ENCODE measurements at places on chromosomes 11 and 22.

DNA sequence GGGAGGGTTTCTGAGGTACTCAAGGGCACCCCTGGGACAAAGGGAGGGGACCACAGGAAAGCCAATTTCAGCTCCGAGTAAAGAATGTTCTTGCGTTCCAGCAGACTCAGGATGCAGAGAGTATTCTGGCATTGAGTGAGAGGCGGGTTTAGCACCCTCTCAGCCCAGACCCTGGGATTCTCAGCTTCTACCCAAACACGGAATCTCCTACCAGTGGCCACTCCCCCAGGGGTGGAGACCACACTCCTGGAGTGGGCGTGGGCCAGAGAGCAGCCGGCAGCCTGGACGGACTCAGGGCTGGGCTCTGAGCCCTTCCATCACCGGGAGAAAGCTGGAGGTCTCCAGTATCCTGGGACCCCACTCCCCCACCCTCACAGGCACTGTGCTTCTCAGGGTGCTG is 26.1 kb upstream of the TTLL12 start:
- no peak for DNase-seq

DNA sequence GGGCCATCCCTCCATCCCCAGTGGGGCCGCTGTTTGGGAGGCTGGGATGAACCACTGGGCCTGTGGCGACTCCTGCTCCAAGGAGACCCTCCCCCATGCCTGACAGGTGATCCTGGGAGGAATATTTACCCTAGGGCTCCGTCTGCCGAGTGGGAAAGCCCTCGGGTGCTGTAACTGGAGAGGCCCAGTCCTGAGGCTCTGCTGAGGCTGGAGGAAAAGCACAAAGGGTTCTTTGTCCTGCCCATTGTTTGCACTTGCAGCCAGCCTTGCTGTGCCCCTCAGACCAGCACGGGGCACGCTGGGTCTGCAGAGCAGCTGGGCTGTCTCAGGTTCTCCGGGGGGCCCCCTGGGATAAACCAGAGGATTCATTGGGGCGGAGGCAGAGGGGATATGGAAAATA is 321.1 kb downstream of the MN1 start:
- DNase-seq, result no peak

GRCh38 chr11:102138670-102139069 is 28.4 kb downstream of the YAP1 start:
- DNase-seq, result no peak

- no peak for DNase-seq
Observed at GRCh38 chr11:77040889-77041288, 6.7 kb downstream of the B3GNT6 start.

GRCh38 chr22:47593291-47593690 is 830.8 kb downstream of the TBC1D22A start:
- DNase-seq, result no peak

- DNase-seq, result no peak
Observed at GRCh38 chr11:123410218-123410549, 19.9 kb upstream of the GRAMD1B start.

- DNase-seq, result no peak
Observed at GRCh38 chr11:100778166-100778785, 91.2 kb downstream of the ARHGAP42 start.

DNA sequence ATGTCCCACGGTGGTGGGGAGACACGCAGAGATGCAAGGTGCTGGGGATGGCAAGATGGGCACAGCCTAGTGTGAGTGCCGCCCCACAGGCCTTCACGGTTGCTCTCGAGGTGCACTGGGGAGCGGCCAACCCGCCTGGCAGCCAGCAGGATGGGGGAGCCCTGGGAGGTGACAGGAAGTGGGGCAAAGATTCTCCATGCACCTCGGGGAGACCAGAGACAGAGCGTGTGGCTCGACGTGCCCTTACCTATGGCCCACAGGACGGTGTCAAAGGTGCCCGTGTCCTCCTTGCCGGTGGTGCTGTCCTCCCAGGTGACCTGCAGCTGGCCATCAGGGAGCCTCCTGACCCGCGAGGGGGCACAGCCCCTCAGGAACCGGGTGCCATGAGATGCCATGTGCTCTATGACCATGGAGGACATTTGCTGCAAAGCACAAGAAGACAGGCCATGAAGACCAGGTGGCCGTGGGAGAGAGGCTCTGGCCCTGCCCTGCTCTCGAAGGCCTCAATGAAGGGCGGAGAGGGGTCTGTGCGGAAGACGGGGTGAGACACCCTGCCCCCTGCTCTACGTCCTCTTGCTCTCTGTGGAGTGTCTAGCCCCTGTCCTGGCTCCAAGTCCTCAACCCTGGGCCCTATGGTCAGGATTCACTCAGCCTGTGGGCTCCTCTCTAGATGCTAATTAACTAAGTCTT is 40.6 kb upstream of the GNB1L start:
- DNase-seq, result no peak

- DNase-seq, result no peak
Observed at GRCh38 chr11:114395736-114396135, 4.6 kb downstream of the C11orf71 start.

DNA sequence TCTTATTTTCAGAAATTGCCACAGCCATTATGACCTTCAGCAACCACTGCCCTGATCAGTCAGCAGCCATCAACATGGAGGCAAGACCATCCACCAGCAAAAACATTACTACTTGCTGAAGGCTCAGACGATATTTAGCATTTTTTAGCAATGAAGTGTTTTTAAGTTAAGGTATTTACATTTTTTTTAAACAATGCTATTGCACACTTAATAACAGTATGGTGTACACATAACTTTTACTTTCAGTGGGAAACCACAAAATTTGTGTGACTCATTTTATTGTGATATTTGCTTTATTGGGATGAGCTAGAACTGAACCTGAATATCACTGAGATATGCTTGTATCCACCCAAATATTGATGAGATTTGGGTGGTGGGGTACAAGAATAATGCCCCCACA is 110.9 kb downstream of the TSPAN18 start:
- no peak for DNase-seq

DNA sequence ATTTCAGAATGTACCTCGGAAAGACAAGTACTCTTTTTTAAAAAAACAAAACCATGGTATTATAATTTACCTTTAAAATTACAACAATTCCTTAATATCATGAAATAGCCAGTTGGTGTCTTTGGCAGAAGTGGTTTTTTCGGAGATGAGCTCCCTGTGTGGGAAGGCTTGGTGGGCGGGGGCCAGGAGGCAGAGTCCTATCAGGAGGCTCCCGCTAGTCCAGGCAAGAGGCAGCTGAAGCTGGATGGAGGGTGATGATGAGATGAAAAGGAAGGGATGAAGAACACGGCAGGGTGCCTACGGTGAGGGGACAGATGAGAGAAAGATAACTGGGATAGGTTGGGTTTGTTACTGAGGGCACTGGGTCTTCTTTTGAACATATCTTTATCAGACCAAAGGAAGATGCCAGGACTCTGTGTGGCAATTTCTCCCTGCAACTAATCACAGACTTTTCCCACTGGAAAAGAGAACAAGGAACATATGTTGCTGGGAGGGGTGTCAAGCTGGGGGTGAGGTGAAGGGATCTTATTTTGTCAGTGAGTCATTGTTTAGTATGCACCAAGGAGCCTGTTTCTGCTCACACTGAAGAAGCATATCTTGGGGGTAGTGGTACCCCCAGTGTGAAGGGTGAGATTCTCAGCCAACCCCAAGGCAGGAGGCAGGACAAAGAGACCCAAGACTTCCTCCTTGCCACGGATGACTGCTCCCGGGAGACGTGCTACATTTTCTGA is 91.5 kb upstream of the YWHAH start:
- DNase-seq, result no peak
